ENCODE measurements at places on chromosomes 1 and 21. TPM values are rescaled to one million over a fixed set of nuclear protein-coding genes. Genes with fewer than 3 reads are reported as not detected.

The VAMP3 gene
- polyA plus RNA-seq, result 60.0 TPM

The AGMAT gene
- polyA plus RNA-seq, result 0.16 TPM

The RGSL1 gene
- not detected for polyA plus RNA-seq

The GPR153 gene
- 2.7 TPM for polyA plus RNA-seq

The KCNK2 gene
- polyA plus RNA-seq, result 0.07 TPM

The EDEM3 gene
- 6.7 TPM for polyA plus RNA-seq

All from esophagus (tissue), 2 donors.